ENCODE measurements at places on chromosomes 7 and 10.

DNA sequence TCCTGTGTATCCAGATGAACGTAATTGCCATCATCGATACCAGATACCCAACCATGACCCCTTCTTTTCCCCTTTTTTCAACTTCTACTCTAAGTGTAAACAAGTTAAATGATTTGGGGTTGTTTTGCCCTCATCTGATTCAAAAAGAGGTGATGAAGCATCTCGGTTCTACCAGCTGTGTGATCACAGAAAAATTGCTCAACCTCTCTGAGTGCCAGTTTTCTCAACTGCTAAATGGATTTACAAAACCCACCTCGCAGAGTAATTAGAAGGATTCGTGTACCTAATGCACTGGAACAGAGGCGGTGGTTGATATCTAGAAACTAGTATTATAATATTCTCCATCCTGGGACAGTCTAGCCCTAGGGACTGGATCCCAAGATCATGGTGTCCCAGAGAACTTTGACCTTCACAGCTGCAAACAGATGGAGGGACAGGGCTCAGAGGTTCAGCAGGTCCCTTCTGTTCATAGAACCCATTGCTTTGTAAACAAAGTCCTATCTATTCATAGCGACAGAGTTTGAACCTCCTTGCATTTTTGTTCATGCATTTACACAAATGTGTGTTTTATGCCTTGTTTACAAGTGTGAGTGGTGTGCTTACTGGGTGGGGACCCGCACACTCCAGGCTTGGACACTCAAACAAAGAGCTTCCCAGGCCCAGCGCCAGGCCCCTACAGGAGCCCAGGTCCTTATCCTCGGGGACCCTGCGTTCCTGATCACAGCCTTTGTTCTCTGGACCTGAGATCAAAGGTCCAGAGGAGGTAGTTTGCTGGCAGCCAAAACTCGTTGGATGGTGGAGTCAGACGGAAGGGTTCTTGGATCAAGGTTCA is 46.4 kb downstream of the CALML3 start:
- DNase-seq = no peak

- DNase-seq = no peak
These were observed 116.3 kb downstream of the WDFY4 start for GRCh38 chr10:48801001-48801421.

DNA sequence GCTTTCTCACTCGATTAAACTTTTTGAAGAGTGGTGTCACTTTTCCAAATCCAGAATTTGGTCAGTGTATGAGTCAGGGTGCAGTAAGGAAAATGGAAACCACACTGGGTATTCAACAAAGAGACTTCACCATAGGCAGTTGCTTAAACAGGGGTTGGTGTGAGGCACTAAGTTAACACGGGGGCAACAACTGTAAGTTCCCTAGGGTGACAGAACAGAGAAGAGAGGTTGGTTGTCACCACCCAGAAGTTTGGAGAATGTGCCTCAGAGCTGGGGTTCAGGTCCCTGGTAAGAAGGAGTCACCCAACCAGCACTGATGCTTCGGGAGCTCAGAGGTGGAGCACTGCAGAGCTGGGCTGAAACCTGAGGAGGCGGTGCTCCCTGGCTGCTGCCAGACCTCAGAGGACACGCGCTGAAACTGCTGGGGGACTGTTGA is 170.4 kb downstream of the ARID5B start:
- no peak for DNase-seq

- no peak for DNase-seq
These were observed 532.5 kb upstream of the FOXK1 start for GRCh38 chr7:4149645-4150044.

GRCh38 chr10:59967079-59967478 is 60.7 kb upstream of the CCDC6 start:
- no peak for DNase-seq

- no peak for DNase-seq
These were observed 87.3 kb upstream of the EGFR start for GRCh38 chr7:54931532-54931931.

DNA sequence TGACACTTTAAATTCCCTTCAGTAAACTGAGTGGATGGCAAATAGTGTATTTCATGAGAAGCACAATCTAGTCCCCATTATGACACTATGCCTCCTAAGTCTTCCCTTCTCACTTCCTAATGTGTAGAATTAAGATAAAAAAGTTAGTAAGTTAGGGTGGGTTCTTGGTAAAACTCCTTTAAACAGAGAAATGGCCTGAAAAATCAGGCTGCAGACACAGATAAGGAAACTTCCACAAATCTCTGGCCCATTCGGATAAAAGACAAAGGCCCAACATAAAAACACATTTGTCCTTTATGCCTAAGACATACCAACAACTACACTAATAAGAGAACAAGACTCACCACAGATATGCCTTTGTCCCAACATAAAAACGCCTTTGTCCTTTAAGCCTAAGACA is 21.5 kb downstream of the AKR1C8 start:
- DNase-seq = no peak

- DNase-seq = no peak
These were observed 85.4 kb downstream of the FOXL3 start for GRCh38 chr7:375321-375831.

DNA sequence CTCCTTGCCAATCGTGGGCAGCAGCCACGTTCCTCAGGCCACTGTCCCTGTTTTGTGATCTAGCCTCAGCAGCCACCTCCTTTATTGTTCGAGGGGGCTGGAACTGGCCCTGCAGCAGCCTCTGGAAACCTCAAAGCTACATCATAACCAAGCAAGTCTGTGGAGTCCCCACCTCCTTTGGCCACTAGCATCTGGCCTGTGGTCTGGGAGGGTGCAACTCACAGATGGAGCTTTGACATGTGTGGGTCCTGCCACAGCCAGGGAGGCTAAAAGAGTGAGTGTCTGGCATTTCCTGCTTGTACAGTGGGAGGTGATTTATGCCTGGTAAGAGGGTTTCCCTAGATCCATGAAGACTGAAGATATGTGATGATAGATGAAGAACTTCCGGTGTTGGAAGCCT is 32.3 kb upstream of the NUB1 start:
- no peak for DNase-seq

DNA sequence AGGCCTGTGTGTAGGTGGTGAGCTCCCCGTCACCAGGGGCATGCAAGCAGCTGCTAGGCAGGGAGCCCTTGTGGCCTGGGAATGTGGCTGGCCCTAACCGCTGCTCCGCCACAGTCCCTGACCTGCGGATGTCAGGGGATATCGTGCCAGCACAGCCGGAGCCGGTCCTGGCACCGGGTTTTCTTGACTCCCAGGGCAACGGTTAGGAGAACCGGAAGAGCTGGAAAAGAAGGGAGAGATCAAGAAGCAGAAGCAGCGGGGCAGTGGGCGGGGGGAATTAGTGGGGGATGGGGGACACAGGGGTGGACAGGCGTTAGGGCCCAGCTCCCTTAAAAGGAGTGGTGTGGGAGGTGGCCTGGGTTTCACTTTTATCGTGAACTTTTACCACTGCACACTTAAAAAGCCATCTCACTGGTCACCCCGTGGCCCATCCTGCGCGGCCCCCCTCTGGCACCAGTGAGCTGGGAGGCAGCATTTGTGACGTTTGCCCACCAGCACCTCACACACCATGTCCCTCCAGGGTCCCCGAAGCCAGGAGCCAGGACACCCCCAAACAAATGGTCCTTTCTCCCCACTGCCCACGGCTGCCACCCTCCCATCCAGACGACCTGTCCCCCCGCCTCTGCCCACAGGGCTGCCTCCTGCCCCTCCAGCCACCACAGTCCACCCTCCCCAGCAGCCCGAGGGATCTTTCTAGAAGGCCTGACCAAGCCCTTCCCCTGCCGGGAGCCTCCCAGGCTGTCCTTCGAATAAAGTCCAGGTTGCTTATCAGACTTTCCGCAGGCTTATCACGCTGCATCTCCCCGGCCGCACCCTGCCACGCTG is 1.8 kb upstream of the MICALL2 start:
- no peak for DNase-seq

DNA sequence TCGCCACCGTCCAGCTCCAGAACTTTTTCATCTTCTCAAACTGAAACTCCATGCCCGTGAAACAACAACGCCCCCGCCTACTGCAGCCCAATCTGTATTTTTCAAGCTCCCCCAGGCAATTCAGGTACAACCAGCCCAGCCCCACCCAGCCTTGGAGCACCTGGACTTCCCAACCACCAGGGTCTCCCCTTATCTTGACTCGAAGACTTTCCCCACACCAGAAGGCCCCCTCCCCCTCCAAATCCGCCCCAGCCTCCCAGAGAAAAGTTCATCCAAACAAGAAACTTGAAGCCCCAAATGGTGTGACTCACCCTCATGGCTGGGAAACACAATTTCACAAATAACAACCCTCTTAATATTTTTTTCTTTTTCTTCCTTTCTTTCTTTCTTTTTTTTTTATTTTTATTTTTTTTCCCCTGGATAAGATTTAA is 10.6 kb downstream of the ZCCHC24 start:
- DNase-seq = no peak

GRCh38 chr10:99765672-99766301 is 16.7 kb upstream of the ABCC2 start:
- DNase-seq = no peak

DNA sequence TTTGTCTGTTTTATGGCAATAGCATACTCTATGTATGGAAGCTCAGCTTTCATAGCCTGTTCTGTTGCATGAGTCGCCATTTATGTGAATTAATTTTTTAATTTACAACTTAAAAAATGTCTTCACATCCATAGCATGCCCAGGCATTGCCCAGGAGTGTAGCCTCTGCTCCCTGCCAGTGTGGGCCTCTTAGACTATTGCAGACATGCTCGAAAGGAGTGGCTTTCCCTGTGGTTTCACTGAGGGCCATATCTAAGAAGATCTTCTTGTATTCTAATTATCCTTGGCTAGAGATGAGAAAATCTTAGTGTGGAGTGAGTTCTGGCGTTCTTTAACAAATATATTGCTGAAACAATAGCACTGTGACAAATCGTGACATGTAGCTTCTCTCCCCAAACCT is 35.3 kb downstream of the PCBD1 start:
- DNase-seq = no peak

DNA sequence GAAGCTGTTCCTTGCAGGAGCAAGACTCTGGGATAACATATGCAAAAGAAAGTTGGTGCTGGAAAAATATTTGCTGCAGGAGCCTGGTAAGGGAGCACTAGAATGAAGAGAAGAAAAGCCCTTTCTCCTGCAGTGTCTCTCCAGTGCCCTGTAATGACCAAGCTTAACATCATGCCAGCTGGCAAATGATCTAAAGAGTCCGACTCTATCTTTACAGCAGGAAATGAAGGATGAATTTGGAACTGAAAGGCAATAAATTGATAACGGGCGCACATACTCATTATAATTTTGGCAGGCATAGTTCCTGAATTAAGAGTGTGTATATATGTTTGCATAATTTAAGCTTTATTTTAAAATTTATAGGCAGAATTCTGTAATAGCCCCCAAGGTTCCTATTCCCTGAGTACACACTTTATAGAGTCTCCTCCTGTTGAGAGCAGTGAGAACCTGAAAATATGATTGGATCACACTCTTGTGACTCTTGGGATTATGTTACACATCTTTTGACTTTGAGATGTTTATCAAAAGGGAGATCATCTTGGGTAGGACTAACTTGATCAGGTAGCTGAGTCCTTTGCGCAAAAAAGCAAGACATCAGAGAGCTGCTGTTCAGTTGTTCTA is 299.0 kb upstream of the MBL2 start:
- DNase-seq = no peak

DNA sequence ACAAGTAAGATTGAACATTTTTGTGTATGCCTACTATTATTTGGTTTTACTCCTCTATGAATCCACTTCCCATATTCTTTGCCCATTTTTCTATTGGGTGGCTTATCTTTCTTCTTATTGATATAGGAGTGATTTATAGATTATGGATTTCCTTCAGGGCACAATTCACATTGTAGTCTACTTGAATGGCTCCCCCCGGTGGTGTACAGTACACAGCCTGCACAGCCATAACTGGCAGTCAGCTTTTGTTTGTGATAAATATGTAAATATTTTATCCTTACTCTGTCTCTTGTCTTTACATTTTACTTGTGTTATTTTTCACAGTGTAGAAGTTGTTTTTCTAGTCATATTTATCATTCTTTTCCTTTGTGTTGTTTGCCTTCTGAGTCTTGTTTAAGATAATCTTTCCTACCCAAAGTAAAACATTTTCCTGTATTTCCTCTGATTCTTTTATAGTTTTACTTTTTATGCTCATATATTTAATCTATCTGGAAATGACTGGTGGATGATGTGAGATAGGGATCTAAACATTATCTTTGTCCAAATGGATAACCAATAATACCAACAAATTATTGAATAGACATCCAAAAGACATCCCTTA is 23.9 kb upstream of the CALD1 start:
- no peak for DNase-seq

- no peak for DNase-seq
These were observed 23.7 kb downstream of the PRKAR2B start for GRCh38 chr7:107068156-107068555.

DNA sequence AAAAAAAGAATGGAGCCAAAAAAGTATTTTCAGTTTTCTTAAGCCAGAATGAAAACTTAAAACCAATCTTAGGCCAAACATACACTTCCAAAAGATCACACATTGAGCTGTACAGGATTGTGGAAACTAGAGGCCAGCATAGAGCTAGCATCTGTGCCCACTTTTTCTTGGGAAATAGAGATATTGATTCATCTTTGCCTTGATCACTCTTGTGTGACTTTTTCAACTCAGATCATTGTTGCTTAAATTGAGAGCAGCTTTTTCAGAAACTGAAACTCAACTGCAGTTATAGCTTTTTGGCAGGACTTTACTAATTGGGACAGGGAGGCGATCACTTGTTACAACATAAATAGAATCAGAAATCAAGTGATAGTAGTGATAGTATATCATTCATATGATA is 132.2 kb downstream of the PRKG1 start:
- DNase-seq = no peak

DNA sequence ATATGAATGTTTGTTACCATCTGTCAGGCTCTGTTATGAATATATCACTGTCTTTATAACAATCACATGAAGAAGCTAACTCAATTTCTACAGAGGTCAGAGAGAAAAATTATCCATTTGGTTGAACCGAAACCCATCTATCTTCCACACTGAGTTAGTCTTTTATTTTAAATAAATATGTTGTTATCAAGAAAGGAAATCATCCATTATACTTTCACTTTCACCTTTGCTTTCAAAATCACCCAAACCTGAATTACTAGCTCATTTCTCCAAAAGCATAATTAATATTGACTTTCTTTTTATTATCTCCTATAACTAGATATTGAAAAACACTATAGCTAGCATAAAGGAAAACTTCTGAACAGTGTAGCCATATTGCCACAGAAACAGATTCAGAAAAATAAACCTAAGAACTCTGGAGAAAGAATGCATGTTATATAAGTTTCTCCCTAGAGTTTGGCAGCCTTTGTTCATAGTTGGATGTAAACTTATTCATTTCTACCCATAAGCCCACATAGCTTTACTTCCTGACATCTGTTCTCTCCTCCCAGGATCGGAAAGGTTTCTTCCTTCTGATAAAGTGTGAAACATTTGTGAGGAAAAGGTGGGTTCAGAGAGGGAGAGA is 66.0 kb downstream of the NPSR1 start:
- no peak for DNase-seq

DNA sequence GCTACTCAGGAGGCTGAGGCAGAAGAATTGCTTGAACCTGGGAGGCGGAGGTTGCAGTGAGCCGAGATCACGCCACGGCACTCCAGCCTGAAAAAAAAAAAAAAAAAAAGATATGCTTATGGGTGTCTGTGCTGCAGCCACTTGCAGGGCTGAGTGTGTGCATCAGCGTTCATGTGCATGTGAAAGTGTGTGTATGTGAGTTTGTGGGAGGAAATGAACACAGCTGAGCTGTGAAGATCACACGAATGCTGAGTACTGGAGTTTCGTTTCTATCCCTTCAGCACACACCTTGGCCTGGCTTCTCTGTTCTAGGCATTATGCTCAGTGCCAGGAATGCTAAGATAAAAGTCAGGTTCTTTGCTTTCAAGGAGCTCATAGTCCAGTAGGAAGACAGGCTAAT is 12.0 kb upstream of the SVOPL start:
- no peak for DNase-seq
